ENCODE measurements at places on chromosomes 12 and 14.

DNA sequence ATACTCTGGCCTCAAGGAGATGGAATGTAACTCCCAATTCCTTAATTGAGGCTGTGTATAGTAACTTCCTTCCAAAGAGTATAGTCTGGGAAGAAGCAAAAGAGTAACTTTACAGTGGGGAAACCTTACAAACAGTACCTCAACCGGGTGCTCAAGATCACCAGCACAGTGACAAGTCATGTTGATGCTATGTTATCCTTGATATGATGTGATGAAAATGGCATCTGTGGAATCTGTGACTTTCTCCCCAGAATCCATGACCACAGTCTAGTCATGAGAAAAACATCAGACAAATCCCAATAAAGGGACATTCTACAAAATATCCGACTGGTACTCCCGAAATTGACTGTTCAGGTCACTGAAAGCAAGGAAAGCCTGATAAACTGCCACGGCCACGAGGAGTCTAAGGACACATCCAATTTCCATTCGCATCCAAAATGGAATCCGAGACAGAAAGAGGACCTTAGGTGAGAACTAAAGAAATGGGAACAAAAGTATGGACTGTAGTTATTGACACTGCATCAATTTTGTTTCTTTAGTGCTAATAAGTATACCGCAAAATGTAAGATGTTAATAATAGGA lies 97.3 kb upstream of the FRMD6 start:
- DNase-seq: no peak

- DNase-seq: no peak
Observed at GRCh38 chr12:6347367-6348338, 5.8 kb upstream of the TNFRSF1A start.

- no peak for DNase-seq
Observed at GRCh38 chr12:104998423-104999346, 12.6 kb downstream of the NOPCHAP1 start.

GRCh38 chr14:100025111-100025510 lies 40.1 kb upstream of the EVL start:
- DNase-seq: peak; percentile 36

- DNase-seq: peak; percentile 74
Observed at GRCh38 chr12:10721651-10722501, 1.2 kb downstream of the YBX3 start.

DNA sequence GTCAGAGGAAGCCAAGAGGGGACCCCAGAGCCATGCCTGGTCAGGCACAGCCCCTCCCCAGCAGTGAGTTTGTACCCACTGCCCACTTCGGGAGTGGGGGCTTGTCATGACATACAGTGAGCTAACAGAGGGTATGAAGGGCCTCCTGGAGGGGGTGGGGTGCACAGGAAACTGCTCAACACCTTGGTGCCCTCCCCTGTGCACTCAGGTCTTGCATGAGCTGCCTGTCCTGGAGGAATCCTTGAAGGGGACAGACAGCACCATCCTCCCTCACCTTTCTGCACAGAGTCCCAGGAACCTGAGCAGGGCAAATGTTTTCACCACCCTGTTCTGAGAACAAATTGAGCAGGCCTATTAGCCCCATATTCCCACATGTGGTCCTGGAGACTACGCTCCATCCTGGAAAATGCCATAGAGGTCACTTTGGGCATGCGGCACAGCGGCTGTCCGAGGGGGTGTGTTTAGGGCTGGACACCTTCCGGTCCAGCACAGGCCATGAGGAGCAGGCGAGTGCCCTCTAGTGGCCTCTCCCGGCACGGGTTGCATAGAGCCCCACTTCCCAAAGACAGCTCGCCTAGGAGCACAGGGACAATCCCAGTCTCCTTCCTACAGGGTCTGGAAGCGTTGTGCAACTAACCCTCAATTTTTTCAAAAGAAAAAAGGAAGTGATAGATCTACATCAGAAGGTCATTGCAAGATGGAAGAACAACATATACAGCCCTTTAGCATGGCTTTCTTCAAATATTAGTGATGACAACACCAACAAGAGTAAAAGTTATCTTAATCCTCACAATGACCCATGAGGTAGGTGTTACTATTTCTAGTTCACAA lies 31.9 kb upstream of the ZFP36L1 start:
- peak; percentile 56 for DNase-seq

DNA sequence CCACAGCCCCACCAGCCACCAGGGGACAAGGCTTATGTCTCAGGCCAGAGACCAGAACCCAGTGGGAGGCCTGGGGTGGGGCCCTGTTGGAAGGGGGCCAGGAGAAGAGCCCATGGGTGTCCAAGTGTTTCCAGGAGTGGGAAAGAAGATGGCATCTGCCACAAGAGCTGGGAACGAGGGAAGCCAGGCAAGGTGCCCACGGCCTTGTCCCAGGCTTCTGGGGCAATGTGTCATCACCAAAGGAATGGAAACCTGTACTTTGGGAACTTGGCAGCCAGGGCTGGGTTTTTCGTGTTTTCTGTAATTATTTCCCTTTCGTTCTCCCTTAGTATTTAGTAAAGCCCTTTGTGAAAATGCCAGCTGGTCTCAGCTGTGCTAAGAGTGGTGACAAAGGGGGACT lies 5.3 kb upstream of the PGF start:
- DNase-seq: no peak

- no peak for DNase-seq
Observed at GRCh38 chr12:93918262-93918661, 230.1 kb upstream of the PLXNC1 start.

DNA sequence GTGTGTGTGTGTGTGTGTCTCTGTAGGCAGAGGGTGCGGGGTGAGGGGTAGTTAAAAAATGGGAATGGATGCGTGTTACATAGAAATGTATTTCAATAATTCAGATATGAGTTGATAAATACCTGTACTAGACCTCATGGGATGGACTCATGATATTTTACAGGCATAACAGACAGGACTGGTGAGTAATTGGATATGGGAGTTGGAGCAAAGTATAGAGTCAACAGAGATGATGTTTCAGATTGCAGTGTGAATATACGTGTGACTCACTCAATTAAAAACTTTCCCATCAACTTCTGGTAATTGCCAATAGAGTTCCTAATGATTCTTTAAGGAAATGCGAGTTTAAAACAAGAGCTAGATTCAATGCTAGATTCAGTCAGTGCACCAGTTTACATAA lies 711.9 kb downstream of the C12orf50 start:
- no peak for DNase-seq

- peak; percentile 17 for DNase-seq
Observed at GRCh38 chr12:15276088-15276698, 46.1 kb upstream of the PTPRO start.

- DNase-seq: no peak
Observed at GRCh38 chr12:11663130-11663529, 13.7 kb downstream of the ETV6 start.

GRCh38 chr12:42382013-42382696 lies 56.2 kb downstream of the PPHLN1 start:
- DNase-seq: no peak

DNA sequence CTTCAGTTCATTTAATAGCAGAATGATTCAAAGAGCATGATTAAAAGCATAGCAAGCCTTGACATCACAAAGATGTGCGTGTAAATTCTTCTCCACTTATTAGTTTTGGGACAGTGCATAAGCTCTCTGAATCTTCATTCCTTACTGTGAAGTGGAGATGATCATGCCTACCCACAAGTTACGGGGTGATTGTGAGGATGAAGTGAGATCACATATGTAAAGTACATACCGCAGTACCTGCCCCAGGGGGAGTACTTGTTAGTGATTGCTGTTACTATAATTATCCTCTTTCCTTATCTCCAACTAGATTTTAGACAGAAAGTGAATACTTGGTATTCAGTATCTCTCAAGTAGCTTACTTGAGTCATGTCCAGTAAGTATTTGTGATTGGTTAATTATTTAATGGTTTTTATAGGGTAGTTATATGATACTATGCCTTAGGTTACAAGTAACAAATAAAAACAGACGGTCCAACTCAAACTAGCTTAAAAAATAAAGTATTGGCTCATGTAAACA lies 6.0 kb downstream of the RAD9B start:
- DNase-seq: no peak

- DNase-seq: peak; percentile 41
Observed at GRCh38 chr12:53575502-53576249, 50.5 kb downstream of the ATF7 start.

GRCh38 chr14:29301571-29301970 lies 535.0 kb downstream of the FOXG1 start:
- DNase-seq: no peak

DNA sequence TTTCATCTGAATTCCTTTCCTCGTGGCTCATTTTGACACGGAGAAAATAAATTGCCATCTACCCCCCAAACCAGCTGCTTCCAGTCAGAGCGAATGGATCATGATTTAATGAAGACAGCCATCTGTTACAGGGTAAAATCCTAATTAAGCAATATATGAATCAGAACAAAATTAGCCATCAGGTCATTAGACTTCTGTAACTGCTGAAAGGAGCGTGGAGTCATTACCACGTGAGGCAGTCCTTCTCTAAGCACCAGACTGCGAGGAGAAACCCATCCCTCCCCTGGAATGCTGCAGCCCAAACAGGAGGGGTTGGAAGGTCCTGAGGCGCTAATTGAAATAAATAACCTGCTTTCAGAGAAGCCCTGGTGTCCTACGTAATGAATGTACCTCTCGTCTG lies 51.1 kb upstream of the TCL1A start:
- DNase-seq: no peak

GRCh38 chr14:53784688-53785087 lies 171.9 kb downstream of the BMP4 start:
- no peak for DNase-seq

GRCh38 chr12:29737644-29738043 lies 46.1 kb downstream of the TMTC1 start:
- DNase-seq: no peak

DNA sequence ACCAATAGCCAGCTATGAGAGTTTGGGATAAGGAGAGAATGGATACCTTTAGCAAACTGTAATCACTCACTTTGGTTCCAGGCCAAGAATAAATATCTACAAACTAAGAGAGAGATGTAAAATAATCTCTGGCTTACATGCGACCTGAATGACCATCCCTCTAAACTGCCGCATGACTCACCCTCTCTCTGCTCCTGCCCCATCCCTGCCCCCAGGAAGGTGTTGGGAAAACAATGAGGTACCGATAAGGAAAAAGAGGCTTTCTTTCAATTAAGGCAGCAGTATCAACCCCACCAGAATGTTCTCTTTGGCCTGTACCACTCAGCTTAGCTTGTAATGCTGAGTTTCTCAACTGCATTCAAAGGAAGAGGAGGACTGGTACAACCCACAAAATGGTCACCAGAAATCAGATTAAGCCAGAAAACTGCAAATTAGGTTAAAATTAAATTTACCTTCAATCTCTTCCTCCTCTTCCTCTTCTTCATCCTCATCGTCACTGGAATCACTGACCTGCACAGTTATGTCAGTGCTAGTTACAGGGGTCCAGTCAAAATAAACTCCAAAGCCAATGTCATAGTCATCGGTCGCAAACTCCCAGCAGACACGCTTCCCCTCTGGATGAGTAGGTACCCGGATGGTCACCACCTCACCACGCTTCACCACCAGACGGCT lies 22.0 kb downstream of the GSTZ1 start:
- DNase-seq: no peak

DNA sequence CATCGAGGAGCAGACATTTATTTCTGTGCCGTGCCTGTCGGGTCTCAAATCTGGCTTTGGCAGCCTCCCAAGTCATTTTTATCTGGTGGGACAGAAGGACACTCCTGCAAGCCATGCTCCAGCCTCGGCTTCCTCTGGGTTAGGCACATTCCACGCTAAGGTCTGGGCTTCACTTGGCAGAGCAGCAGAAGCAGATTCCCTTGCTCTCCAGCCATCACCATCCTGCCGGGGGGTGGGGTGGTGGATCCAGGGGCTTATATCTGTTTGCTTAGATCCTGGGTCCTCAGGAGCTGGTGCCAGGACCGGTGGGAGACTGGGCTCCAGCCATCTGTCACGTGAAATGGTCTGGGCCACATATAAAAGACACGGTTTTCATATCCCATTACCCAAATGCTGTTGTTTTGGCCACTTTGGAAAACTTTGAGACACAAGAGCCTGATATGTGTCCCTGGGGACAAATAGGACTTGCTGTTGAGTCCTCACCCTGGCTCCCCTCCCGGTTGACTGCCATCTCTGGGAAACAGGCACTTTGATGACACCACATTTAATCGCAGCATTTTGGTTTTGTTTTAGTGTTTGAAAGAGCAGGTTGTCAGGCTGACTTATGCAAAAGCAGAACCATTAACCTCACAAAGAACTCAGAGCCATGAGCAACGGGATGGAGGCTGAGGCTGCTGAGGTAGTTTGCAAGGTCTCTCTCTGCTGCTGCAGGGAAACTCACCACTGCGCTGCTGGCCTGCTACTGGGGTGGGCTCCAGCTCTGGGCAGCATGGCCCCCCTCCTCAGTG lies 69.6 kb upstream of the PRMT8 start:
- no peak for DNase-seq

GRCh38 chr14:104724407-104724980 lies 465 bp downstream of the ADSS1 start:
- no peak for DNase-seq

DNA sequence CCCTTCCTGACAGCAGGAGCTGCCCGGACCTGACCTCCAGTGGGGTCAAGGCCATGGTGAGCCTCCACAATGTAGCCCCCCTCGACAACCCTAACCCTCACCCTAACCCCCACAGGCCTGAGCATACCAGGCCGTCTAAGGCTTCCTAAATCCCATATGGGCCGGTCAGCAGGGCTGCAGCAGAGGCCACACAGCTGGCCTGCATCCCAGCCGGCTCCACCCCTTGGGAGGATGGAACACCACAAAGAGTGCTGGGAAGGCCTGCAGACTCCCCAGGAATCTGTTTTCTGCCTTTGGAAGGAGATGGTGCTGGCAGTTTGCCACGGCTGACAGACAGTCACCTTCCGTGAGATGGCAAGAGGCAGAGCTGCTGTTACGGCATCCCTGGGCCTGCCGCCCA lies 2.8 kb downstream of the TMEM179 start:
- DNase-seq: no peak

DNA sequence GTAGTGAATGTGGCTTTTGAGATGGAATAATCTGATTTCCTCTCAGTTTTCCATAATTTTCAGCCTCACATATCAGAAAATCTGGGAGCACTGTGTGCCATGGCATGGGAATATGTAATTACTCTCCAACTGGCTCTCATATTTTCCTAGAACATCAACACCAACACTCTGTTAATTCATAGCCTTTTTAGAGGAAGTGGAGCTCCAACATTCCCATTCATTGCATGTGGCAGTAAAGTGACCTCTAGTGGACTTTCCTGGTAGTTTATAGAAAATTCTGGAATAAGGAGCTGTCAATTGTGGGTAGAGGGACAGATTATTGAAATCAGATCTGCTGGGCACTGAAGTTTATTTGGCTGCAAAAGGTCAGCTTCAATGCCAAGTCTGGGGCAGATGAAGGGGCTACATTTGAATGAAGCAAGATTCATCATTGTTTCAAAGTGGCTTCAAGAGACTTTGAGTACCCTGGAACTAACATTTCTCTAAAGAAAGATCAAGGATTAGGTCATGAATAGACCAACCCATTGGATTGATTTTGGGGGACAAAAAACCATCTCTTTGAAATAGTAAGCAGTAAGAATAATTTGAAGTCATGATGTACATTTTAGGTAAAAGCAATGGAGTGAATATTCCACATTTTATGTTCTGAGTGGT lies 23.6 kb upstream of the USP44 start:
- no peak for DNase-seq

Measured in activated CD4-positive, alpha-beta T cell treated with anti-CD3 and anti-CD28 coated beads, Interleukin-2, Interleukin-6, amounts not matched to agents 100 ng/mL and 50 ng/mL, durations not matched to agents 16 hours and 8 hours (primary cell).